ENCODE measurements at places on chromosomes 4 and X.
A peak's percentile ranks its signal among the peaks of the same experiment; 100 is the strongest.

- DNase-seq = peak; percentile 18
These were observed 39.8 kb downstream of the GLRB start for GRCh38 chr4:157115613-157116335.

DNA sequence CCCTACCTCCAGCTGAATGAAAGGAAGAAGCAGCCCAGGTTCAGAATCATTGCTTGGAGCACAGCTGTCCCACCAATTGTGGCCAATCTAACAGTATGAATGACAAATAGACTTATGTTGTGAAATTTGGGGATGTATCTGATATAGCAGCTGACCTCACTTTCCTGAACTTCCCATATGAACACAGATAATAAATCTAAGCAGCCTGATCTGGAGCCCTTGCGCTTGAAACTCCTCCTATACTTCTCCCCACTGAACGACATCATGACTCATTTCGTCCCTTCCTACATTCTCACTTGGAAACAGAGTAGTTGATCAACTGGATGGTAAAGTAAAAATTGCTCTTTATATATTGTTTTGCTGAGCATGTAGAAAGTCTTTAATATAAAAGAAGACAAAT is 24.2 kb upstream of the AMELX start:
- peak; percentile 23 for DNase-seq

DNA sequence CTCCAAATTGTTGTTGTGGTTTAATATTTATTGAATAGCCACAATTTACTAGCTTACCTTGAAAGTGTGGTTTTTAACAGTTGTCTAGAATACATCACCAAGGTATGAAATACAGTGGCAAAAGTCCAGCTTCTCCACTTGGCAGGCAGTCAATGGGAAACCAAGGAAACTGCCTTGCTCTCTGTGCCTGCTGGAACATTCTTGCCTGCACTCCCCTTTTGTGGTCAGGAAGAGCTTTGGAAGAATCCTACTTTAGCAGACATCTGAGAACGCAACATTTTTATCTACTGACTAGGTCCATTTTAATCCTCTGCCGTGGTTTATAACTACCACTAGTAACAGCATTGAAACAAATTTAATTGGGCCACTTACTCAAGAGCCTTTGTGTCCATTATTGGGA is 64.5 kb downstream of the TENM3 start:
- DNase-seq = no peak

- peak; percentile 22 for DNase-seq
These were observed 390.8 kb downstream of the ADGRL3 start for GRCh38 chr4:61590881-61591280.

GRCh38 chr4:8005814-8006215 is 66.2 kb upstream of the AFAP1 start:
- DNase-seq = no peak

DNA sequence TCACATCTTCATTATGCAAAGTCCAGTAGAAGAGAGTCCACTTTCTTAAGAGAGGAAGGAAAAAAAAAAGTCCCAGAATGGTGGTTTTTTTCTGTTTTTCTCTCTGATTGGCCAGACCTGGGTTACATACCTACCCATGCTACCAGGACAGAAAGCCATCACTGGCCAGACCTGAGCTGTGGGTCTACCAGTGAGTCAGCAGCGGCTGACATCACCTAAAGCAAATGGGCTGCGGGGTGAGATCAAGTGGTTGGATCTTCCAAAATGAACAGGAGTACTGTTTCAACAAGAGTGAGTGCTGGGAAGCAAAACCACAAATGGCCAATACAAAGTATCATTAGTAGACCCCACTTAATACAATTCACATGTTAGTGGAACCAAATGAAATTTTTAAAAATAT is 1.6 kb upstream of the NDST3 start:
- no peak for DNase-seq

- no peak for DNase-seq
These were observed 119.7 kb downstream of the FRYL start for GRCh38 chr4:48660347-48660746.

- DNase-seq = no peak
These were observed 93.3 kb downstream of the NAA11 start for GRCh38 chr4:79232540-79232939.

- DNase-seq = no peak
These were observed 508.3 kb upstream of the MAGEB2 start for GRCh38 chrX:29707088-29707487.

DNA sequence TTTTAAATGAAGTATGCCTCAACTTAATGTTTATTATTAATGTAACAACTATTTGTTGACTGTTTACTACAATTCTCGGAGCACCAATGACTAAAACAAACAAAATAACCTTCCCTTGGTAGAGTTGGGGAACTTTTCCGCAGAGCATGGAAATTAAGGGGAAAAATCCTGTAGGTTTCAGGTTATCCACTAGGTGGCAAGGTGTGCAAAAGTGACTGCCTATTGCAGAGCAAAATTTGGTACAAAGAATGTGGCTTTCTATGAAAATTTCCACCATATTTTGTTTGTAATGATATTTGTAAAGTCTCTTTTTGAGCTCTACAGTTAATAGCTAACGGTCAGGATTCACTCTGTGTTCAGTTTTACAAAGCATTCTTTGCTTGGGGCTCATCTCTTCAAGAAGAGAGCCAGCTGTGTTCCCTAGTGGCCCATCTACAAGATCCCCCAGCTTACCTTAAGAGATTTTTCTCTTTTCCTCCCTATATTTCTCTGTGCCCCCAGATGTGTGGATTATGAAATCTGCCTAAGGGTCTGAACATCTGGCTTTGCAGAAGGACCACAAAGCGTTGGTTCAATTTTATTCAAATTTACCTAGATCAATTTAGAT is 61.1 kb downstream of the FBXO8 start:
- peak; percentile 76 for DNase-seq
